Natural killer cell treated with Interleukin-12 subunit alpha and Interleukin-12 subunit beta and Interleukin-15 and Interleukin-18, amount 100 ng/mL, for 72 hours (primary cell): ENCODE measurements at places on chromosomes 6 and 20. TPM values are rescaled to one million over a fixed set of nuclear protein-coding genes. Genes with fewer than 3 reads are reported as not detected.
A peak's percentile ranks its signal among the peaks of the same experiment; 100 is the strongest.

DNA sequence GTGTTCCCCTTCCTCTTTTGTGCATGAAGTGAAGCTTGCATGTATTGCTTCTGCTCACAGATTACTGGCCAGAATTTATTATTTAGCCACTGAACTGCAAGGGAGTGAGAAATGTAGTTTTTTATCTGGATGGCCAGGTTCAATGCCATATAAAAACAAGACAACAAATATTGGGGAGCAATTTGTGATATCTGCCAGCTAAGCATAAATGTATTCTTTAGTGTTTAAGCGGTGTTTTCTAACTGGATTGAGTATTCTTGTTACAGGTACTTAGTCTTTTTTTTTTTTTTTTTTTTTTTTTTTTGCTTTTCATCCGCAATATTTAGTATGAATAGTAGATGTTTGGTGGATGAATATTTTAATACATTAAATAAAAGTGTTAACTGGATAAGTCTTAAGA is 158.2 kb downstream of the TFAP2B start:
- H3K27ac ChIP-seq, result no peak overlapping the region
- no peak overlapping the region for H3K4me3 ChIP-seq
- DNase-seq, result no peak
- no peaks in the 10 kb centered on the region for H3K27me3 ChIP-seq

DNA sequence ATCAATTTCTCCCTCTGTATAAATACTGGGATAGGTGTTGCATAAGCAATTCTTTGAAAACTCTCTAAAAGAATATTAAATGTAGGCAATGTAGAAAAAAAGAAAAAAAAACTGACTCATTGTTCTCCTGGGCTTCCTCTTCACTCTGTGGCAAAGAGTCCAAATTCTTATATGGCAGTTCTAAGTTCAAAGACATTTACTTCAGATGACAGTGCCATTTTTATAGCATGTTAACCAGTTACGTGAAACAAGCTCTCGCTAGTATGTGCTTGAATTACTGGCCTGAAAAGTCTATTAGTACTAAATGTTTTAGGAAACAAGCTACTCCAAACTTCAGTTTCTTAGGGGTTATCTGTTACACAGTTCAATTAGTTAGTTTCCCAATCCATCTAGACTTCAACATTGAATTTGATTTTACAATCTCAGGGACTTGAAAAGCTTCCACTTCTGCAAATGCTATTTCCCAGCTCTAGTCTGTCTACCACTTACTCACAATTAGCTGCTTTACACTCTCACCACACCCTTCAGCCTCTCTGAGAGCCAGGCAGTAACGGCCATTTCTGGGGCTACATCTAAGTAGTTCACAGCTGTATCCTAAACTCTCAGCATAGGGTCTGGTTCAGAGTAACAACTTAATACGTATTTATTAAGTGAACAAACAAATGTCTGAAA is 100.4 kb downstream of the OGFRL1 start:
- no peaks in the 10 kb centered on the region for H3K4me1 ChIP-seq
- no peak overlapping the region for H3K4me3 ChIP-seq
- peaks cover 8% of the 10 kb centered on the region for H3K27me3 ChIP-seq
- no peaks in the 10 kb centered on the region for H3K36me3 ChIP-seq
- H3K27ac ChIP-seq, result no peak overlapping the region
- DNase-seq, result no peak

DNA sequence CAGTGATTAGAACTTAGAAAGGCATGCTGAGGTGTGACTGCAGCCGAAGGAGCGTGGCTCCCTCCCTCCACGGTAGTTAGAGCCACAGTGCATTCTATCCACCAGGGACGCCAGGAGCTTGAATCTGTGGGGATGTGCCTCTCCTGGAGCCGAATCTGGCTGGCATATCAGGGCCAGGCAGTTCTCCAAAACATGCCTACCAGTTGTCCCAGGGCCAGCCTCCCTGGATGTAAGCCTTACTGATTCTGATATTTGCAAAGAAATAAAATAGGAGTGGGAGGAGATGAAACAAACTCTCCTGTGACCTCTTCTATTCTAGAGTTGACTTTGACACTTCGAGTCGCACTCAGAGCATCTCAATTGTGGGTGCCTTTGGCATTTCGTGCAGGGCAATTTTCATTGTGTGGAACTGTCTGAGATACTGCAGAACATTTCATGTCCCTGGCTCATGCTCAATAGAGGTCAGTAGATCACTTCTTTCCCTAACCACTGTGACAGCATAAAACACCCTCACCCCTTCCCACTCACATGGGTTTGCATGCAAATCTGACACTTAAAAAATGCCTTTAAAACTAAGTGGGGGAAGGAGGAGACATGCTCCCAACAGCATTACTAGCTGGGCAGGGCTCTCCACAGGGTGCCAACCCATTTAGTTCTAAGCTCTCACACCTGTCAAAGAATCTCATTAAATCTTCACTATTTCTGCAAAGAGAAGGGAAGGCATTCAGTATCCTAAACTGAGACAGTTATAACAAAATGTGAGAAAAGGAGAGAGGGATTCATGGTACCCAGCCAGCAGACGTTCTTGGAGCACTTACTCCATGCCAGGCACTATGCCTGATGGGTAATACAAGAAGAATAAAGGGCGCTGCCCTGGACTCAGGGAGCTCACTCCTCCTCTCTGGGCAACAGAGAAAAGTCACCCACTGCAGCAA is 378.9 kb downstream of the PREX1 start:
- H3K4me1 ChIP-seq, result no peaks in the 10 kb centered on the region
- no peak for DNase-seq
- H3K27ac ChIP-seq, result no peak overlapping the region
- H3K27me3 ChIP-seq, result peaks cover 23% of the 10 kb centered on the region
- H3K36me3 ChIP-seq, result peaks cover 12% of the 10 kb centered on the region

Gene NOTCH4
- total RNA-seq, result 1.4 TPM

DNA sequence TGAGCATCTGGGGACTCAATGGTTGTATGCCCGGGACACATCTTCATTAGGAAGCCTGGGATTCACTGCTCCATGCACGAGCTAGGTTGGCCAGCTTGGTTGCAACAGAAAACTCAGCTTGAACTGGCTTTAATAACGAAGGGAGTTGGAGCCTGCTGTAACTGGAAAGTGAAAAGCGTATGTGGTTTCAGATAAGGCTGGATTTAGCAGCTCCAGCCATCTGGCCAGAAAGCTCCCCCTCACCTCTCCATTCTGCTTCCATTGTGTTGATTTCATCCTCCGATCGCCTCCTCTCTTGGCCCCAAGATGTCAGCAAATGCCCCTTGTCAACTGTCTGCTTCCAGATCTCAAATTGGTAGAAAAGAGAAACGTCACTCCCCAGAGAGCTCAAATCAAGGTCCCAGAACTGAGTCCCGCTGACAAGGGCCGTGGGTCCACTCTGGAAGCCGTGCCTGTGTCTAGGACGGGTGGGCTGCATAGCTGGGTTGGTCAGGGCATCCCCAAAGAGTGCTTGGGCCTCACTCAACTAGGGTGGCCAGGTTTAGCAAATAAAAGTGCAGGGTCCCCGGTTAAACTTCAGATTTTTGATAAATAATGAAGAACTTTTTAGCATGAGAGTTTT is 117.0 kb upstream of the PMEPA1 start:
- H3K36me3 ChIP-seq, result no peaks in the 10 kb centered on the region

- no peak for DNase-seq
- H3K36me3 ChIP-seq, result peaks cover 13% of the 10 kb centered on the region
- H3K27ac ChIP-seq, result peak overlapping the region; percentile 43
- H3K4me1 ChIP-seq, result peaks cover 10% of the 10 kb centered on the region
These were observed 36.3 kb upstream of the VEGFA start for GRCh38 chr6:43733471-43734293.

Gene BHLHE23
- not detected for total RNA-seq

- H3K36me3 ChIP-seq, result peaks cover 9% of the 10 kb centered on the region
- H3K4me3 ChIP-seq, result no peak overlapping the region
- peaks cover 20% of the 10 kb centered on the region for H3K4me1 ChIP-seq
These were observed 8.2 kb downstream of the CYB5R4 start for GRCh38 chr6:83867527-83868161.

Gene MATN4
- total RNA-seq, result 1.4 TPM

- no peaks in the 10 kb centered on the region for H3K27me3 ChIP-seq
- DNase-seq, result no peak
- H3K27ac ChIP-seq, result no peak overlapping the region
- no peaks in the 10 kb centered on the region for H3K36me3 ChIP-seq
These were observed 182.5 kb upstream of the TENT5A start for GRCh38 chr6:81934936-81935335.

DNA sequence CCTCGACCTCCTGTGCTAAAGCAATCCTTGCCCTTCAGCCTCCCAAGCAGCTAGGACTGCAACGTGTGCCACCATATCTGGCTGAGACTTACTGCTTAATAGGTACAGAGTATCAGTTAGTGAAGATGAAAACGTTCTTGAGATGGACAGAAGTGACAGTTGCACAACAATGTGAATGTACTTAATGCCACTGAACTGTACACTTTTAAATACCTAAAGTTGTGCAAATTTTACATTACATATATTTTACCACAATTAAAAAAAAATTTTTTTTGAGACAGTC is 25.9 kb downstream of the NUDT3 start:
- H3K27me3 ChIP-seq, result no peaks in the 10 kb centered on the region
- H3K4me3 ChIP-seq, result no peak overlapping the region
- no peaks in the 10 kb centered on the region for H3K36me3 ChIP-seq
- no peak overlapping the region for H3K27ac ChIP-seq

GRCh38 chr20:50286609-50287008 is 96.0 kb downstream of the CEBPB start:
- H3K4me3 ChIP-seq, result peak overlapping the region; percentile 54
- H3K36me3 ChIP-seq, result peaks cover 6% of the 10 kb centered on the region
- DNase-seq, result no peak
- peak overlapping the region; percentile 83 for H3K27ac ChIP-seq
- peaks cover 52% of the 10 kb centered on the region for H3K4me1 ChIP-seq

DNA sequence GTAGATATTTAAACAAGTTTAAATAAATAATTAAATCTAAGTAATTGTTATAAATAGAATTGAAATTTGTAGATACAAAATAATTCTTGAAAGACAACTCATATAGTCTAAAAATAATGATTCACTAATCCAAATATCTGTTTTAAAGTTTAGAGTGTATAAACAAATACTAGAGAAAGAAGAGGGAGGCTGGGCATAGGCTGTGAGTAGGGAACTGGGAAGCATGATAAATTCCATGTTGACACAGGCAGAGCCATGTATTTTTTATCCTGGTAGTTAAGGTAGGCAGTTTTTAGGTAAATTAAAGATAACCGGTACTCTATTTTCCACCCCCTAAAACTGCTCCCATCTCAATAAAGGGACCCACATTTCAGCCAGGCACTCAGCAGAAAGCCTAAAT is 11.7 kb upstream of the RIN2 start:
- no peaks in the 10 kb centered on the region for H3K36me3 ChIP-seq
- peaks cover 38% of the 10 kb centered on the region for H3K27me3 ChIP-seq
- DNase-seq, result no peak
- H3K4me3 ChIP-seq, result no peak overlapping the region

Gene KIF13A
- 8.2 TPM for total RNA-seq

GRCh38 chr6:95866732-95867131 is 149.0 kb upstream of the FUT9 start:
- H3K4me1 ChIP-seq, result no peaks in the 10 kb centered on the region
- no peak overlapping the region for H3K4me3 ChIP-seq
- no peaks in the 10 kb centered on the region for H3K27me3 ChIP-seq

- DNase-seq, result no peak
- H3K36me3 ChIP-seq, result no peaks in the 10 kb centered on the region
- no peak overlapping the region for H3K27ac ChIP-seq
These were observed 11.7 kb upstream of the SPO11 start for GRCh38 chr20:57317789-57318371.

DNA sequence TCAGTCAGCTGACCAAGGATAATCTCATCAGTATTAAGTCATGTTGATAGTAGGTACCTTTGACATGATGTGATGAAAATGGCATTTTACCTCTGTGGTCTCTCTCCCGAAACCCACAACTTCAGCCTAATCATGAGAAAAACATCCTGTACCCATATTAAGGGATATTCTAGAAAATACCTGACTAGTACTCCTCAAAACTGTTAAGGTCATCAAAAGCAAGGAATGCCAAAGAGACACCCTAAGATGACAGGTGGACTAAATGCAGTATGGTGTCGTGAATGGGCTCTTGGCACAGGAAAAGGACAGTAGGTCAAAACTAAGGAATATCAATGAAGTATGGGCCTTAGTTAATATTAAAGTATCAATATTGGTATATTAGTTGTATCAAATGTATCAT is 221.4 kb downstream of the PLCB1 start:
- no peak overlapping the region for H3K4me3 ChIP-seq
- H3K27ac ChIP-seq, result no peak overlapping the region
- peaks cover 18% of the 10 kb centered on the region for H3K4me1 ChIP-seq
- H3K27me3 ChIP-seq, result no peaks in the 10 kb centered on the region

DNA sequence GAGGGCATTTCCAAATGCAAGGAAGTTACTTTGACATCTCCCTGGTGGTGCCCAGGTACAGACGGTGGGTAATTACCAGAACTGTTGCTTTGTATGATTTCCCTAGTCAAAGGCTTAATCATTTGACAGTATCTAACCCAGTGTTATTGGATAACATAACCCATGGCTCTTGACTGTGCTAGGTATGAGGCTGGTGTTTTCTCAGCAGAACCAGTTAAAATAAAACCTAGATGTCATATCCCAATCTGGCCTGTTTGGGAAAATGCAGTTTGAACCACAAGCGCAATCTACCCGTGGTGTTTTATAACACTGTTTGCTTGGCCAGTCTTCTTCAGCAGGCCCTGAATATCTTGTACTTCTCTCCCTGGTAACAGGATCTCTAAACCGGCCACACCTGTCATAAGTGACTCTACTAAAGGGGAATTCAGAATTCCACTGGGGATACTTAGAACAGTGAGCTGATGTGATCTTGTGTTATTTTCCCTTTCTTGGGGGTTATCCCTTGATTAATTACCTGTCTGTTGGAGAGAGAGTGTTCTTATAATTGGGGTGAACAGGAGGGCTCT is 32.8 kb downstream of the PPP1R14C start:
- no peaks in the 10 kb centered on the region for H3K36me3 ChIP-seq
- no peaks in the 10 kb centered on the region for H3K27me3 ChIP-seq
- no peak overlapping the region for H3K4me3 ChIP-seq

DNA sequence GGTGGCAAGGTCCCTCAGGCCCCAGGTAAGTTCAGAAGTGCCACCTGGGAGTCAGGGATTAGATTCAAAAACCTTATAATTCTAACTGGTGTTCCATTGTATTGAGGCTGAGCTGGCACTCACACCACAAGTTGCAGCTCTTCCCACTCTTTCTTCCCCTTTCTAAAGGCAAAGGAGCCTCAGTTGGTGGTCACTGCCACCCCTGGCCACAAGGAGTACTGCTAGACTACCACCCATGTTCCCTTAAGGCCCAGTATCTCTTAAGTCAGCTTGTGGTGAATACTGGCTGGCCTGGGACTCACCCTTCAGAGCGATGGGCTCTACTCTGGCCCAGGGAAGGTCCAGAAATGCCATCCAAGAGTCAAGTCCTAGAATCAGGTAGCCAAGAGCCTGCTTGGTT is 421.1 kb upstream of the KHDRBS2 start:
- no peaks in the 10 kb centered on the region for H3K27me3 ChIP-seq
- peaks cover 4% of the 10 kb centered on the region for H3K36me3 ChIP-seq
- H3K4me1 ChIP-seq, result no peaks in the 10 kb centered on the region
- no peak overlapping the region for H3K4me3 ChIP-seq
- no peak overlapping the region for H3K27ac ChIP-seq
- DNase-seq, result no peak
